CD4-positive, alpha-beta T cell treated with Interleukin-6 for 4 hours (primary cell): ENCODE measurements at places on chromosomes 2 and 18.

DNA sequence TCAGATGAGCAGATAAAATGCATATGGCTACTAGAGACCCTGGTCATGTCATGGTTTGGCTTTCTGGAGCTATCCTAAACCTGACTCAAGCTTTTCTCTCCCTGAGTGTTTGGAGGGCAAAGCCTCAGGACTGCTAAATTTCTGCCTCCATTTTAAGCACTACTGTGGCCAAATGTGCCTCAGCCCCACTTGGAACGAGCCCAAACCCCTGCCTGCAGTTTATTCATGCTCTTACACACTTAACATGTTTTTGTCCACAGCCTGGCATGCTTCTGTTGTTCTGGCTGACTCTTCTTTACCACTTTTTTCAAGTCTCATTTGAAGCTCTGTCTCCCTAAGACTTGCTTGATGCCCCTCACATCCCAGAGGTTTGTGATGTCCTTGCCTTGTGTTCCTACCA, 24.7 kb downstream of the MGAT5 start:
- DNase-seq, result no peak

DNA sequence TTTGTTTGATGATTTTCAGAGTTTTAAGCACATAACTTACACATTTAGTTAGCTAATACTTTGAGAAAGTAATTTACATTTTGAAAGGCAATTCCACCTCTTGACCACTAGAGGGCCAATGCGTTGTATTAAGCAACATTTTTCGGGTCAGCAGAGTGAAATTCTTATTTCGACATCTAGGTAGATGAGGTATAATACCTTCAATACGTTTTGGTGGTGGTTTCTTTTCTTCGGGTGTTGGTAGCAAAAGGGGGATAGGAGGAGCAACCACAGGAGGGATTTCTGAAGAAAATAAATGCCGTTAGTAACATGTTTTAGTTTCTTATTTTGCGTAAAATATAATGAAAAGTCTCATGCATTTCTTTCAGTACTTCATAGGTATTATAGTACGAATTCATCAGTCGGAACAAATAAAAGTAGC, 106.3 kb downstream of the TTN start:
- DNase-seq, result no peak

GRCh38 chr2:203469546-203469945, 65.6 kb downstream of the RAPH1 start:
- no peak for DNase-seq

DNA sequence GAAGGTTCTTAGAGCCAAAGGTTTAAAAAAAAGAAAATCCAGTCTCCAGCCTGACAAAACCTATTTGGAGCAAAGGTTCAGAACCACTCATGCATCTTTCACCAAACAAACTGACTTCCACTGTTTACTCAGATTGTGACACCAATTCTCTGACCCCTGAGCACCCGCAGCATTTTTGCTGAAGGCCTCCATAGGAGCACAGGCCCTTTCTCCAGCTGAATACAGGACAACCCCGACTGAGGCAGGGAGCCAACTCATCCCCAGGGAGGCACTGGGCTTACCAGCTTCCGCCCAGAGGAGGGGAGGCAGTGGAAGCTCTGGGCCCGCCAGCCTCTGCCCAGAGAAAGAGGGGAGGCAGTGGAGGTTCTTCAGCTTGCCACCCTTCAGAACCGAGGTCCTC, 51.0 kb upstream of the CNGA3 start:
- no peak for DNase-seq

- DNase-seq, result no peak
These were observed 1.5 kb upstream of the KLHL30 start for GRCh38 chr2:238136820-238137537.

- DNase-seq, result no peak
These were observed 340.7 kb downstream of the LPIN1 start for GRCh38 chr2:12087175-12087574.

- peak; percentile 16 for DNase-seq
These were observed 52.2 kb downstream of the C1QL2 start for GRCh38 chr2:119106301-119106897.

DNA sequence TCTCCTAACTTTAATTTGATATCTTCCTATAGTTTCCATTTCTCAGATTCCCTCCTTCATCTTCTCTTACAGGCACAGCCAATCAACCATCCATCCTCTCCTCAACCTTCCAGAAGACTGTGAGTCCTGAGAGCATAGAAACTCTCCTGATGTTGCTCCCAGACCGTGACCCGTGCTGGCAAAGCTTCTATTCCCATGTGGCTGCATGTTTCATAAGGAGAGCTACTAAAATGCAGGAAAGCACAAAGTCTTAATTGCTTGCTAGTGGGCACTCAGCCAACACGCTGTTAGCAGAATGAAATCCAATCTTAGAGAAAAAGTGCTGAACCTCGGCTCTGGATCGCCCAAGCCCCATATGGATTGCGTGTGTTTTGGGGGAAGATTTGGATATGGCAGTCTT, 1244.7 kb upstream of the ZEB2 start:
- no peak for DNase-seq

GRCh38 chr2:98729652-98730051, 1.3 kb downstream of the MGAT4A start:
- DNase-seq, result no peak

DNA sequence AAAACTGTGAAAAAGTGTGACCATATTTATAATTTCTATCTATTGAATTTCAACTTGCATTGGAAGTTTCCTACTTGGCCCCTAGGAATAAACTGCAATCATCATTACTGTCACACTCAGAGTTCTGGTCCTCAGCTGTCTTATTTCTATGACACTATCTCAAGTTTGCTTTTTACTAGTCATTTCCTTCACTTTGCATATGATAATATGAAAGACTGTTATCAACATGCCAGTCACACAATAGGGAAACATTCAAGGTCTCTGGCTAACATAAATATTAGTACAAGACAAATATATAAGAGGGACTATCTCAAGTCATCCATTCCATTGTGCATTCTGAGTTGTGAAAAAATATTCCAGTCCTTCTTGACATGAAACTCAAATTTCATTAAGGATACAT, 28.7 kb downstream of the DNAH6 start:
- DNase-seq, result no peak

DNA sequence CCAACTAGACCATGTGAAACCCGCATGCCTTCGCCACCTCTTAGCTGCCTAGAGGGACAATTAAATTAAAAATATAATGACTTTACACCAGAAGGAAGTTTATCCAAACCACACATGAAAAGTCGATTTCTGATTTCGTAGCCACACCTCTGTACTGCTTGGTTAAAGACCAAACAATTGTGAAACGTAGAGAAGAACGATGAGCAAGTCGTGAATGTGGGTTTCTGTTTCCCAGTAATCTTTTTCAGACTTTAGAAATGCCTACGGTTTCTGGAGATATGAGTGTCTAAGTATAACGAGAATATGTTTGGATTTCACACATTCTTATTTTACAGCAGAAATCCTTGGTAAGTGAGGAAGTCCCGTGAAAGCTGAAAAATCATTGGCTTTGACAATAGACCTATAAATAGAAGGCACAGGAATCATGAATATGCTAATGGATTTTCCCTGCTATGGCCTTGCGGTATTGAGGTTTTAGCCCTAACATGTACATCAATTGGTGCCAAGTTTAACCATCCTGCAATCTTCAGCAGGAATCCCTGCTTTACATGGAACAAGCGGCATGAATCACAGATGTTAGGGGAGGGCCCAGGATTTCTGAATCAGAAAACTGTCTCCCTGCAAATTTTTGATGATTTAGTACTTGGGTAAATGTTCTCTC, 105.6 kb downstream of the TTC32 start:
- DNase-seq, result no peak

GRCh38 chr2:60597346-60597745, 43.9 kb upstream of the BCL11A start:
- no peak for DNase-seq
